WERI-Rb-1 (cell line): ENCODE measurements at places on chromosomes 1 and 21.
A peak's percentile ranks its signal among the peaks of the same experiment; 100 is the strongest.

DNA sequence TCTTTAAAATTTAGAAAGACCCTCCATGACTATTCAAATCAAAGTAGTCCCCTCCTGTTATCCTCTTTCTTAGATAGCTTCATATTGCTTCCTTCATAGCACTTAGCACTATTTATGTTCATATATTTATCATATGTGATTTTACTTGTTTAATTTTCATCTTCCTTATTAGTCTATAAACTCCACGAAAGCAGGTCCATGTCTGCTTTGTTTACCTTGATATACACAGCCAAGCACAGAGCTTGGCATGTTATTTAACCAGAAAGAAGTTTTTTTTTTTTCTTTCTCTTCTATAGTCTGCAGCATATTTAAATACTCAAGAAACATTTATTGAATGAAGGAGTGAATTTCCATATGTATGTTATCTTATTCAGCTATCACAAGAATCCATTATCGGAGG lies 36.0 kb downstream of the SCP2 start:
- no peak for DNase-seq

DNA sequence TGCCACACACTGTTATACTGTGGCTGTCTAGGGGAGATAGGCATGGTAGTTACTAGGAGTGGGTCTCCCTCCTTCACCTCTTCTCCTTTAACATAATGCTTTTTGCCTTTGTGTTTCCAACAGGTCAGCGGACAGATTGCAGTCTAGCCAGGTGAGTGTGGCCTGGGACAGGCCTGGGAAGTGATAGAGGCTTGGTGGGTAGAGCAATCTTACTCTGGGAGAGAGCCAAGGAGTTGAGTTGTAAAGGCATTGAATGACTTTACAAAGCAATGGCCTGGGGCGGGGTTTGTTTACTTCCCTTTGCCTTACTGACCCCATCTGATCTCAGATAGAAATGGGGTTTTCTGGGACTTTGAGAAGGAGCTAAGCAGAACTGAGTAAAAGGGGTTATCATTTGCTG lies 51.0 kb upstream of the IKBKE start:
- DNase-seq, result no peak

DNA sequence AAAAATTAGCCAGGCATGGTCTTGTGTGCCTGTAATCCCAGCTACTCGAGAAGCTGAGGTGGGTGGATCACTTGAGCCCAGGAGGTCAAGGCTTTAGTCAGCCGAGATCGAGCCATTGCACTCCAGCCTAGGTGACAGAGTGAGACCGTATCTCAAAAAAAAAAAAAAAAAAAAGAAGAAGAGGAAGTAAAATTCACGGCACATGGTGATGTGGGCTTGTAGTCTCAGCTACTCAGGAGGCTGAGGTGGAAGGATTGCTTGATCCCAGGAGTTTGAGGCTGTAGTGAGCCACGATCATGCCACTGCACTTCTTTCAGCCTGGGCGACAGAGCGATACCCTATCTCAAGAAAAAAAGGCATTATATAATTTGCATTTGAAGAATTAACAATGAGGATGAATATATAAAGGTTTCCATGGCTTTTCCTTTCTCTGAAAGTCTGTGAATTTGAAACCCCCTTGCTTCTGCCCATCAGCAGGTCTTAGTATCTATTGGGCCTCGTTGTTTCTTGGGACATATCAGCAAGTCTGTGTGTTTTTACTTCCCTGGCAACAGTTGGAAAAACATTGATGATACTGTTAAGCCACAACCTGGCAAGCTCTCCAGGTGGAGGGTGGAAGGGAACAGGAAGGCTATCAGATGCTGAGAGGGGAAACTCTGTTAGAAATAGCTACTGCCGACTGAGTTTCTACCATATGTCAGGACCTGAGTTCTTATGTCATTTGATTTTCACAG lies 4.6 kb upstream of the PLA2G2D start:
- no peak for DNase-seq

DNA sequence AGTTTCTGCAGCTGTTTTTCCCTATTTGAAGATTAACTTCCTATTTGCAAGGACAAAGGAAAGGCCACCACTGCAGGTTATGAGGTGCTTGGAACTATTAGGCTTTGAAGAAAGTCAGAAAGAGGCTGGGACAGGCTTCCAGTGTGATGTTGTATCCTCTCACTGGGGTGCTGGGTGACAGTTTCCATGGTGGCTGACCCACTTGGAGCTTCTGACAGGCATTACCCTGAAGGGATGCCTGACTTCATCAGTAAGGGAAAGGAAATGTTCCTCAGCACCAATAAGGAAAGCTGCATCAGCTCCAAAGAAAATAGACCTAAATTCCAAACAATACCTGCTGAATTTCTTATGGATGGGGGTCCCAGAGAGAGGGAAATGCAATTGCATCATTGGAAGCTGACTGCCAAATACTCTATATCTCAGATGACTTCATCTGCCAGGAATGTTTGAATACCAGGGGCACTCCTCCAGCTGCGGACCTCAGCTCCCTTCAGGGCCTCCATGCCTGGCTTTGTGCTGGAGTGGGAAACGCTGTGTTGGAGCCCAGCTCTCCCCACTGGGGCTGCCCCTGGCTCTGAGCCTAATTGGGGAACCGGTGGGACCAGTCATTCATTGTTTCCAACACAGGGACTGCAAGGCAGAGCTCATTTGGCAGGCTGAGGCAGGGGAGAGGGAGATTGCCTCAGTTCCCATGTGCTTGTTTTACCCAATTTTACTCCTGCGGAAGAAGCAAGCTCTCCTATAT lies 76.6 kb downstream of the RGL1 start:
- DNase-seq, result no peak

DNA sequence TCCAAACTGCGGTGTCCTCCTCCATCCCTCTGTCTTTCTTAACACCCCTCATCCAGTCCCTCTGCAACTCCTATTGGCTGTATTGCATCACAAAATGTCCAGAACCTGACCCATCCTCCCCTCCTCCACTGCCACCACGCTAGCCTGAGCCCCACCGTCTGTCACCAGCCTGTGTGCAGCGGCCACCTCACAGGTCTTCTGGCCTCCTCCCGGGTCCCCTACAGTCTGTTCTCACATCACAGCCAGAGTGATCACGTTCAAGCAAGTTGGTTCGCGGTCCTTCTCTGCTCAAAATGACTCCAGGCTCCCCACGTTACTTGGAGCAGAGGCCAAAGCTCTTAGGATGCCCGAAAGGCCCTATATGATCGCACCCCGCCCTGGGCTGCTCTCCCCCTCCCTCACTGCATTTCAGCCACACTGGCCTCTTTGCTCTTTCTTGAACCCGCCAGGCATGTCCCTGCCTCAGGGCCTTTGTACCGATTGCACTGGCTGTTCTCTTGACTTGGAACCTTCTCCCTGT lies 2.4 kb upstream of the PADI4 start:
- peak; percentile 43 for DNase-seq

- no peak for DNase-seq
Observed at GRCh38 chr1:184637664-184638240, 116.9 kb downstream of the EDEM3 start.

DNA sequence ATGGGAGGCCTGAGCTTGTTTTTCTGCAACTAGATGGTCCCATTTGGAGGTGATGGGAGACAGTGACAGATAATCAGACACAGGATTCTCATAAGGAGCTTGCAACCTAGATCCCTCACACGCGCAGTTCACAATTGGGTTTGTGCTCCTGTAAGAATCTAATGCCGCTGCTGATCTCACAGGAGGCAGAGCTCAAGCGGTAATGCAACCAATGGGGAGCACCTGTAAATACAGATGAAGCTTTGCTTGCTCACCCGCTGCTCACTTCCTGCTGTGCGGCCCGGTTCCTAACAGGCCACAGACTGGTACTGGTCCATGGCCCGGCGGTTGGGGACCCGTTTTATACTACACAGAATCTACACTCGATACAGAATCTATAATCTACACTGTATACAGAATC lies 52.6 kb upstream of the B3GALNT2 start:
- peak; percentile 63 for DNase-seq

DNA sequence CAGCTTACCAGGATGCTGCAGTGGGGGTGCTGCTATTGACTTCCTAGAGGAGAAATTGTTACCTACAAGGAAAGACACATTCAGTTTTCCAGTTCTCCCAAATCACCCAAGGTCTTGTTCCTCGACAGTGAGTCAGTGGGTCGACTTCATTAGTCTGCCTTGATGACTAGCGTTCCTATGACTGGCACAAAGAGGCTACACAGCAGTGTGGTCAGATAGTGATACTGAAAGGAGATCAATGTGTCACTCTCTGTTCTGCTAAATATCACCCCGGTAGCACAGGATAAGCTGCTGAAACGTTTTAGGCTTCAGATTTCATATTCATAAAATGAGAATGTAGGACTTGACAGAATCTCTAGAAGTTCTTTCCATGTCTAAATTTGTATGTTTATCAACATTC lies 357.4 kb downstream of the LMX1A start:
- DNase-seq, result no peak

GRCh38 chr1:31575369-31576140 lies 760 bp upstream of the TINAGL1 start:
- no peak for DNase-seq

DNA sequence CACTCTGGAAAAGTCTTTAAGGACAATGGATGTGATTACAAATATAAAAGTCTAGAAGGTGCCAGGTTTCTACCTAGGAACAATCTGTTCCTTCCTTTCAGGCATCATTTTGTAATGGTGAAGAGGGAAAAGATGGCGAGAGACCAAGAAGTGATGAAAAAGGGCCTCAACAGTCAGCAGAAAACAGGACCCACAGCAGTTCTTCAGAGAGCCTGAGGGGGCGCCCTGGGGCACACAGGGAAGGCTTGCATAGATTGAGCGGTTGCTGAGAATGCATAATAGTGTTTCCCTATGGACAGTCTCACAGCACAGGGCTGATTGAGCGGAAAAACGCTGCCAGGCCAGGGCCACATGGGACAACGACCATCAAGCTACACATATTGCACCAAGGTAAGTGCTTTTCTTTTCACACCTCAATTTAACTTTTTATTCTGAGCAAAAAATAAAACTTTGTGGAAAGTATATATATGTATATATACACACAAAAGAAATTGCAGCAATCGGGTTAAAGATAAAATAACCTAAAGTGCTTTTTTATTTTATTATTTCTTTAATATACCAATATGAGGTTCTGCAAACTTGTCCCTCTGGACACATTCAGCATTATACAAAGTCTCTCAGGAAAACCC lies 3.1 kb upstream of the YRDC start:
- DNase-seq, result peak; percentile 77

GRCh38 chr1:29324771-29325351 lies 88.5 kb downstream of the PTPRU start:
- peak; percentile 39 for DNase-seq

DNA sequence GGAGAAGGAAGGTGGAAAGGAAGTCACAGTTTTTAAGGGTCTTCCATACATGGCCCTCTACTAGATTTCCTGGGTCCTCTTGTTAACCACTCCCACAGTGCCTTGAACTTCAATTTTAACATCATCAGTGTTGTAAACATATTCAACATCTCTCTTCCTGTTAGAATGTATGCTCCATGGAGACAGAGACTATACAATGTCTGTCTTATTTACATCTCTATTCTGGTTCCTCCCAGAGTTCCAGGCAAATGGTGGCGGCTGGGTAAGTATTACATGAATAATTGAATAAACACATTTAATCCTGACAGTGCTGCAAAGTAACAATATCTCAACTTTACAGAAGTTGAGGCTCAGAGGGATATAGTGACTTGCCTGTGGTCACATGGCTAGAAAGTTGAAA lies 40.3 kb downstream of the CDC7 start:
- no peak for DNase-seq

DNA sequence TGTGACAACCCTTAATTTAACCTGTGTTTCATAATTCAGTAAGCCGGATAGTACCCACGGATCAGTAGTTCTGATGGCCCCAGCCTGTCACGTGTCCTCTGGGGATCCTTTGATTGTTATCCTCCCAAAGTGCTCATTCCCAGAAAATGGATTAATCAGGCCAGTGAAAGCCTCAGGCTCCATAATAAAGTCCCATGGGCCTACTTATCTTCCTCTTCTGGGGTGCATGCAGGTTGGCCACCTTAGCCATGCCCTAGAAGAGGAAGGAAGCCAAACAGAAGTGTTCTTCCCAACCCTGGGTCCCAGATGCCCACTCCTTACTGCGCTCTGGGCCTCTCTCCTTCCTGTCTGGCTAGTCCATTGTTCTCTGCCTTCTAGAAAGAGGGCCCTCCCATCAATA lies 146.1 kb downstream of the EDEM3 start:
- no peak for DNase-seq

GRCh38 chr1:94871031-94871430 lies 50.9 kb downstream of the SLC44A3 start:
- no peak for DNase-seq

DNA sequence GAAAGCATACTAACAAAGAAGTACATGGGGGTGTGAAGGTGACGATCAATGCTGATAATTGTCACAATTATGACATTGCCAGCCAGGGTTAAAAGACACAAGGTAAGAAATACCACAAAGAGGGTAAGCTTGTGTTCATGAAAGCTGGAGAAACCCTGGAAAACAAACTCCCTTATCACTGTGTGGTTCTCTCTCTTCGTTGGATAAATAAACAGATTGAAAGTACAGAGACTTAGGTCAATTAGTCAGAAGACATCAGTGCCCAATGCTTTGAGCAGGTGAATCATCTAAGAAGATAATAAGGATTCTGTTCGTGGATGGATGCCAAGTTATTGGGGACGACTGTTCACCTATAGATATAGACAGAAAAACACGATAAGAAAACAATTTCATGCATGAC lies 22.4 kb upstream of the FCER1A start:
- no peak for DNase-seq

DNA sequence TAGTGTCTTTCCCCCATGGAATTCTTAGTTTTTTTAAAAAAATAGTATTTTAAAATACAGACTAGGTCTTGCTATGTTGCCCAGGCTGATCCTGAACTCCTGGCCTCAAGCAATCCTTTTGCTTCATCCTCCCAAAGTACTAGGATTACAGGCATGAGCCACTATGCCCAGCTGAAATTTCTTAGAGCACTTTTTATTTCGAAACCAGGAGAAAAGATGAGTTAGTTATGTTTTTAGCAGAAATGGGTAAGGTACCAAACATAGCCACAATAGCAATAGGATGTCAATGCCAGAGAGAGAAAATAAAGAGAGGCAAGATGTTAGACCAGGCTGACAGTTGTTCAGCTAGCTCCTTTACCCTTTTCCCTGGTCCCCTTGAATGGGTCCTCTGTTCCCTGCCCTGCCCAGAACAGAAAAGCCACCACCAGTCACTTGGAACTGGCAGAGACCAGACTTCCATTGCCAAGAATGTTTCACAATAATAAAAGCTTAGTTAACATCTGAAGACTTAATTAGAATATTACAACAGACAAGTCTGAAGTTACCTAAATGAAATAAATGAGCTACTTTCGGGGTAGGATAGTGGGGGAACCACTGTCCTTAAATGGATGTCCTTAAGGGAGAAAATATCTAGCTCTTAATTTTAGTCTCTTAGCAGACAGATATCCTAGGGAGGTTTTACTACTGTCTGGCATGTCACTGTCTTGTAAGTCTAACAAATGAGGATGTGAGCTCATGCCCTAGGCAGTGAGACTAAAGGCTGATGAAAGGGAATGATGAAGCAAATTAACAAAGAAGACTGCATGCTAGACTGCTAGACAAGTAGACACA lies 54.3 kb downstream of the ABL2 start:
- DNase-seq, result no peak
